ENCODE measurements at places on chromosomes 11 and 22.
A peak's percentile ranks its signal among the peaks of the same experiment; 100 is the strongest.

DNA sequence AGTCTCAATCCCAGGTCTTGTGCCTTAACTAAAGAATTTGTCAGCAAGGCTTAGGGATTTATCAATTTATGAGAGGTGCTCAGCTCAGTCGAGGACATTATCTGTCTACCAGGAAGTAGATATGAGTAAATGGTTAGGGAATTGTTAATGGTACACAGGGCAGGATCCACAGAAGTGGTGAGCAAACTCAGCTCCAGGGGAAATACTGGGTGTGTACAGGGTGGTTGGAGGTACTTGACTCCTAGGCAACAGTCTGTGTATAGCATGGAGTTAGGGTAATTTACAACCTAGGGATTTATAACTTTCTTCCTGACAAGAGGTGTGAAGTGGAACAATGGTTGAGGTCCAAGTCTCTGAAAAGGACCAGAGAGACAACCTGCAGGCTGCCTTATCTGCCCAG is 123.4 kb upstream of the OR9Q1 start:
- no peak for DNase-seq

DNA sequence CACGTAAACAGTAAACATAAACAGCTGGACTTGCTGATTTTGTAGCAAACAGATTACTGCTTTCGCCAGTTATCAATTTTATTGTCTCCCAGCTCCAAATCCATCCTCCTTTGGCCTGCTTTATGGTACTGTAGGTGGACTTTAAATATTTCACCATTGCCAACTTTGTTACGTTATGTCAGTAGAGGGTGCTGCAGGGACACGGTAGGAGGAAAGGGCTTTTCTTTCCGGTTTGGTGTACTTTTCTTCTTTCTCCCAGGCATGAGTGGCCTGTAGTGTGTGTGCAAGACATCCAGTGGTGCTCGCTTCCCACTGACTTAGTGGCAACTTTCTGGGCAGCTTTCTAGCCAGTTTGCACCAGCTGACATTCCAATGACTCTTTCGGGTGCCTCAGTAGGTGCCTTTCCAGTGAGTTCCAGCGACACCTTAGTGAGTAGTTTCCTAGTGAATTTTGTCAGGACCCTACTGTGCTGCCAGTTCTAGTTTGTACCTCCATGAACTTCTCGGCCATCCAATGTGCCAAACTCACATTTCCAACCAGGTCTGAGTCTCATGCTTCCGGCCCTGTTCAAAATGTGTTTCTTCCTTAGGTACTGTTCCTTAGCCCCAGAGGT is 267.6 kb upstream of the TENM4 start:
- DNase-seq: peak; percentile 45

DNA sequence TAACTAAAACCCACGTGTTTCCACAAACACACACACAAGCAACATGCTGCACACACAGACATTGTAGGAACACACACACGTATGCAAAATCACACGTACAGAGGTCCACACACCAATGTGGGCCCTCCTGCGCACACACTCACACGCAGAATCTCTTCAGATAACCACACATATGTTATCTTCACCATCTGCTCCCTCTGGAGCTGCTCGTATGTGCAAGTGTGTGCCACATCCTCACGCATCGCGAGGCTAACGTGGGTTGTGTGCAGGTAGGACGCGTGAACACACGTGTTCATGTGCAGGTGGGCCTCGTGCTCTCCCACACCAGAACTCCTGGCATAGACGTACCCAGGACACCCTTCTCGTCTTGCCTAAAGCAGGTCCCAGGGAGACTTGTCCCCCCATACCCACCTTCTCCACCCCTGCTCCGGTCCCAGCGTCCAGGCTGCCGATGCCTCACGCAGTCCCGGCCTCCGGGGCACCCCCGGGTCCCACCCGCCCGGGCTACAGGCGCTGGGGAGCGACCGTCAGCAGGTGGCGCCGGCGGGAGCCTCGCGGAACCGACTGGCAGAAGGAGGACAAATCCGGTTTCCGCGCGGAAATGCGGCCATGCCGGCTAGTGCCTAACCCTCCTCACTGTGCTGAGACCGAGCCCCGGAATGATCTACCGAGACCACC is 10.3 kb upstream of the IGSF9B start:
- DNase-seq: no peak

GRCh38 chr11:34620820-34621792 is at the start of gene EHF:
Gene EHF (plus strand): TSS chr11:34621093. CDS start chr11:34642631, 21,538 bp downstream.
- DNase-seq: no peak

DNA sequence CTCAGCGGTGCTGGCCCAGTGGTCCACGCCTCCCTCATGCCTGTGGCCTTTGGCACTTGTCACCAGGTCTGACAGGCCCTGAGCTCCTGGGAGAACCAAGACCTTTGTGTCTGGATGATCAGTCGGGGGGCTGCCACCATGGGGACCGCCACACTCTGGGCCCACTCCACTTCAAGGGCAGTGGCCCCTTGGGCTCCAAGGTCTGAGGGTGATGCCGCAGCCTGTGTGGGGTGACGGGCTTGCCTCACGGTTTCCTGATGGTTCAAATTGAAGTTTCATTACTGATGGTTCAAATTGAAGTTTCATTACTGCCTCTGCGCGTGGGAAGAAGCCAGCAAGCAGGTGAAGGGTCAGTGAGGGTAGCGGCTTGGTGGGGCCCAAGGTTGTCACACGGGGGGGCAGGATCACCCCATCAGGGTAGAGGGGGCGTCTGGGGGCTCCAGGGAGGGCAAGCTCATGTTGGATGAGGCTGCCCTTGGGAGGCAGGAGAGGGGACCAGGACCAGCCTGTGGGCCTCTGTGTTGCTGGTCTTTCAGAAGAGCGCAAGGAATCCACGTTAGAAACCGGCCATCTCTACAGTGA is 27.5 kb downstream of the TRMU start:
- DNase-seq: no peak

GRCh38 chr11:134455516-134455915 is 43.5 kb upstream of the B3GAT1 start:
- DNase-seq: no peak
